ENCODE measurements at places on chromosomes 5 and 9.

DNA sequence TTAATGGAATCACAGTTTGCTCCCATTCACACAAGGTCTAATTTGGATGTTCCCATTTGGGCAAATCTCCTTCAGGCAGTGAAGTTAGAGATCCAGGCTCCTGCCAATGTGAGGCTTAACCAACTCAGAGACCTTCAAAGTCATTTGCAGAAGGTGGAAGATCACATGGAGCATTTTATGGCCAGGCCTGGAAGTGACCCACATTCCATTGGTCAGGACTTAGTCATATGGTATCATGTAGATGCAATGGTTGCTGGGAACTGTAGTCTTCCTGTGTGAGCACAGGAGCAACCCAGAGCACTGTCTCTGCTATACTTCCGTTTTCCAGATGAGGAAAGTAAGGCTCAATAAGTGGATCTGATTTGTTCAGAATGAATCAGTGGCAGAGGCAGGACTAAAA, 292.7 kb upstream of the SMARCA2 start:
- no peak for DNase-seq

- no peak for DNase-seq
Measured at GRCh38 chr9:20286969-20287368, 335.3 kb downstream of the MLLT3 start.

- no peak for DNase-seq
Measured at GRCh38 chr9:134708672-134709038, 67.1 kb downstream of the COL5A1 start.

DNA sequence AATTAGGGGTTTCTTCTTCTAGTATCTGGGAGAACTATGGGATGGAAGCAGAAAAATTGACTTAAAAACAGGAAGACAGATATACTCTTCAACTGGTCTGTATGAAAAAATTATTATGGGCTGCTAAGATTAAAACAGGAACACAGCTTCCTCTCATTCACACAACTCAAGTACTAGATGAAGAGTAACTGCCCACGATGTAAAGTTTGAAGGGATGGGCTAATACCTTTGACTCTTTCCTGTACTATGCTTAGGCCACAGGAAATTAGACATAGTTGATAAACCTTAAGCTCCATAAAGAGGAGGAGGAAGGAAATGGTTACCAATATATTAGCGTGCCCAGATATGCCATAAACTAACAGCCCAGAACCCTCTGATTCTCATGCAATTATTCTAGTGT, 88.6 kb downstream of the ANKRD31 start:
- no peak for DNase-seq

DNA sequence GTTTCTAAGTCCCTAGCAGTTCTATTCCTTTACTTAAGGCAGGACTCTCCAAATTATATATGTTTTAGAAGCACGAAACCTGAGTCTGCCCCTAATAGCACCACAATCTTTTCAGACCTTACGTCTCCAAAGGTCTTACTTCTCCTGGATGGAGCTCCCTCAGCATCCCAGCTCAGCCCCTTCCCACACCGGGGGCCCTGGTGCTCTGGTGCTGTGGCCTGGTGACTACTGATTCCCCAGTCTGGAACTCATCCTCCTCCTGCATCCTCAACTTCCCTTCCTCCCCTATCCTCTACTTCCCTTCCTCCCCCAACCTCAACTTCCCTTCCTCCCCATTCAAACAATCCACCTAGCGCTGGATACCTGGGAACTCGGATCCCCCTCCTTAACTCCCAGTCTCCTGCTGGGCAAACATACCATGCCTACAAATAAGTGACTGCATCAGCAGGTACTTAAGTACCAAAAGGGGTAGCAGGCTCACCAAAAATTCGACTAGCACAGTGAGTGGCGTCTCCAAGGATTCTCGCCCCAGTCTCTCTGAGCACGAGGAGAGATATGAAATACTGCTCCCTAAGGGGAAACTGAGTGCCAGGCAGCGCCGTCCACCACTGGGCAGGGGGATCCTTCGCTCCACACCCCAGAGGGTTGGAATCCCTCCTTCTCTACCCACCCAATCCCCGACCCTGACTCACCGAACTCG, 831 bp downstream of the IGFBPL1 start:
- no peak for DNase-seq

DNA sequence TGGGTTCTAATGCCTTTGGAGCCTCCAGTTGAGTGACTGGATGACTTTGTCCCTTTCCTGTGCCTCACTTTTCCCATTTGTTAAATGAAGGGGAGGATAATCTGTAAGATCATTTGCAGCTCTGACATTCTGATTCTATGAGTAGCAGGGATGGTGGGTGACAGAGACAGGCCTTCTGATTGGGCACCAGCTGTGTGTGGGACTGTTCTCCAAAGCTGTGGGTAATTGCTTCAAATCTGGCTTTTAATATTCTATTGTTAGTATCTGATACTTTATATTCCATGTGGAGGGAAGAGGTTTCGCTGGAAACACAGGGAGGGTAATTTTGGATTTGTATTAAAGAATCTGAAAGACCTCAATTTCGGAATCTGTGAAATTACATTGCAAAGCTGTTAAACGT, 102.7 kb downstream of the FBXO38 start:
- DNase-seq = no peak

DNA sequence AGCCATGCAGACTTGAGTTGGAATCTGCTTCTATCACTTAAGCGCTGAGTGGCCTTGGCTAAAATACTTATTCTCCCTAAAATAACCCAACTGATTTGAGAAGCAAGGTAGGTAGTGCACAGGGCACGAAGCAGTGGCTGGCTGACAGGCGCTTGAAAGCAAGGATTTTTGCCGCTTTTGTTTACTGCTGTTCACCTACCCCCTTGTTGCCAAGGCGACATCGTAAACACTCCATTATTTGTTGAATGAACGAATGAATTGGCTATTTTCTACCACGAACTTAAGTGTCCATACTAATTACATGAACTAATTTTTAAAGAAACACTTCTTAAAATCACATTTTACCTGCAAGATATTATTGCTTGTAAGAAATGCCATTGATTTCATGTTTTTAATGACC, 98.0 kb downstream of the ANKH start:
- no peak for DNase-seq

GRCh38 chr5:141845371-141845851, 32.8 kb downstream of the PCDH1 start:
- no peak for DNase-seq

- DNase-seq = no peak
Measured at GRCh38 chr9:7979611-7980010, 180.0 kb upstream of the DMAC1 start.

- DNase-seq = no peak
Measured at GRCh38 chr5:132826424-132827082, 3.9 kb downstream of the SHROOM1 start.

DNA sequence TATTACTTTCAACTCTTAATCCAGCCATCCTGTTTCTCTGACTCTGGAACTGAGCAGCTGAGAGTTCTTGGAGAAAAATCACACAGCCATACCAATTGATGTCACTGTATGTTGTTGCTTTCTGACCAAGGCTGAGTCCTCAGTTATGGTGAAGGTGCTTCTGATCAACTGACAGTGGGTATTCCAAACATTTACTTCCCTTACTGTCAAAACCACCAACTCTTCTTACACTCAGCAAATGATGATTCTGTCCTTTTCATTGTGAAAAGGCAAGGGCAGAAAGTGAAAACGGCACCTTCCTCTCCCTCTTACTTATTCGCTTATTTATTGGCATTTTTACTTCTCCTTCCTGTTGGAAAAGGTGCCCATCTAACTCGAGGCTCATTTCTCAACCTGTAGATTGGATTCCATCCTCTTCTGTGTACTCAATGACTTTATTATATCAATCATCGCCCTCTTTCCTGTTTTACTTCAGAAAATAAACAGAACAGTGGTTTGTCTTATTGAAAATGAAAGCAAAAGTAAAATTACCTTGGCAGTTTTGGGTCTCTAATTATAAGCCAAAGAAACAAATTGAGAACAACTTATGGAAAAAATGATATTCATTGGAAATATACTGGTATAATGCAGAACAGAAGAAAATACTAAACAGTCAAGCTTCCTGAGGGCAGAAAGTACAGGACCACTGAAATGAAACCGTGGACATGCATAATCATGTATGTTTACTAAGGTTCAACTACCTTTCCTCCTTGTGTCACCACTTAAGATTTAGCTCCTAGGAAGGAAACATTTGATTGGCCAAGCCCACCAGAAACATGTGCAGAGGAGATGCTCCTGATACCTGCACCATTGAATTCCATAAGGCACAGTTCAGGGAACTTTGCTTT, 104.5 kb upstream of the CHD1 start:
- DNase-seq = no peak

DNA sequence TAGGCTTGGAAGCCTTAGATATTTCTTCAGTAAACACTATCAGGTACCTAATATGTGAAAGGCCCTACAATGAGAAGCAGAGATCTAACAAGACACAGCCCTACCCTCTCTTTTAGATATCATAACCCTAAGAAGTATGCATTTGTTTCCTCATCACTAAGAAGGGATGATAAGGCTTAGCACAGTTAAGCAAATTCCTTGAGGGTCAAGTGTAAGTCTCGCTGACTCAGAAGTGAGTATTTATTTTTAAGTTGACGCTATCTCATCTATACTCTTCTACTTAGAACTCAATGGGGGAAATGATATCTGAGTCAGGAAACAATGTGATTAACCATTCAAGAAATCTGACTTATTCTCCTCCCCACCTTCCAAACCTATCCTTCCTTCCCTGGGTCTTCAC, 149.7 kb downstream of the ESM1 start:
- no peak for DNase-seq

DNA sequence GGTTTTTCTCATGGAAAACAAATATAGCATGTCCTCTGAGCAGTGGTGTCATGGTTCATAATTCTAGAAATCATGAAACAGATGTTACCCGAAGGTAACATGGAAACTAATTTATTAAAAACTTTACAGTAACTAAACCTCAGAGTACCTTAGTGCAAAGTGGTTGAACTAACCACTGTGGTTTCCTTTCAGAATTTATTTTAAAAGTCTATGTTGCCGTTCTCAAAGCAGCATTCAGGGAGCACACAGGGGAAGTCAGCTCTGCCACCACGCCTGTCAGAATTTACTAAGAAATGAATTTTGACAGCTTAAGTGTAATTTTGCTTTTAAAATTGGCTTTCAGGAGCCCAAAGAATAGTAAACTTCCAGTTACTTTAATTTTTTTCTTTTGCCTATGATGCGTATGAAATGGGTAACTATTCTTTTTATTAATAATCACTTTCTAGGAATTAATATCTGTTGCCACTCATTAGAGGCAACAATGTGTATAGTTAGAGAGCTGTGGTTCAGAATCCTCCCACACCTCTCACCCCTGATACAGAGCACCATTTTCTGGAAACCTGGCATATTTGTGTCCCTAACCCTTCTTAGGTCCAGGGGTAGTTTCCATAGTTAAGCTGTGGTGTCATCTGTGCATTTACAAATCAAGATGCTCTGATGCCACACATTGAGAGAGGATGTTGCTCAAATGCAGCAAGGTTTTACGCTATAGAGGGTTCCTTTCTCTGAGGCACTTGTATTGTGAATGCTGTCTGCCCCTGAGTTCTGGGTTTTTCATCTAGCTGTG, 202.6 kb downstream of the ZSWIM6 start:
- DNase-seq = no peak

DNA sequence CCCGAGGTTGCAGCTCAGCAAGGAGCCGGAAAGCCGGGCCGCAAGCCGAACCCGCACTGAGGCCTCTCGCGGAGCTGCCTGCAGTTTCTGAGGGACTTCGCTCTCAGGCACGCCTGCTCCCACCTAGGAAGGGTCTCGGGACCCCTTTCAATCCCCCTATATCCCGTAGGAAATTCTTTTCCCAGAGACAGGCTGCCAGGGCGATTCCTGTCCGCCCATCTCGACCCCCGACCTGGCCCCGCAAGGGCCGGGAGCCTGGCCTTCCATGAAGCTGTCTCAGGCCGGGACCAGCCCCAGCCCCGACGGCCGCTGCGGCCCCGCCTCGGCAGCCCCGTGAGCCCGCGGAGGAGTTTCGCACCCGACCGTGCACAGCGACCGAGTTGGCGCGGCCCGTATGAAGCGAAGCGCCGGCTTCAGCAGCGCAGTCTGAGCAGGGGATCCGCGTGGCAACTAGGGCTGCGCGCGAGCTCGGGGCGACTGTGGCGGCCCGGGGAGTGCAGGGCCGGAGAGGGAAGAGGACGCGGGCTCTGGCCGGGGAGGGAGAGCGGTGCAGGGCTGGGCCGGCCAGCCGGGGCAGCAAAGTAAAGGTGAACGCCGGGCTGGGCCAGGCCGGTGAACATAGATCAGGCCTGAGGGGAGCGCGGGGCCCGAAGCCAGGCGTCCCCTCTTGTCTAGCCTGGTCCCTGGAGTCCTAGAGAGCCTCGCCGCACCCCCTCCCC, 977 bp upstream of the PRDM12 start:
- no peak for DNase-seq

All from NCI-H1417 treated with DMSO at 0.1 percent for 48 hours (cell line).